ENCODE measurements at places on chromosomes 12 and 14.
A peak's percentile ranks its signal among the peaks of the same experiment; 100 is the strongest.

- no peak for DNase-seq
These were observed 74.9 kb downstream of the USP15 start for GRCh38 chr12:62335057-62335456.

DNA sequence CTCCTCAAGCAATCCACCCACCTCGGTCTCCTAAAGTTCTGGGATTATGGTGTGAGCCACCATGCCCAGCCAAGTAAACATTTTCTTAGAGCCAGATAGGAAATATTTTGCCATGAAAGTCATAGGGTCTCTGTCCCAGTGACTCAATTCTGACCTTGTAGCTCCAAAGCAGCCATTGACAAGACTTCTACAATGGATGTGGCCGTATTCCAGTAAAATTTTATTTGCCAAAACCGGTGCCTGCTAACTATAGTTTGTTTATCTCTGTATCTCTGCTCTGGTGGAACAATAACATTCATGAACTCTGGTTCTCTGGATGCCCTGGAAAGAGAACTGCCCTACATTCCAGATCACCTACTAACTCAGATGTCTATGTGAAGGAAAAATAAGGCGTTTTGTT, 54.6 kb upstream of the USP44 start:
- no peak for DNase-seq

GRCh38 chr12:104620837-104621531, 164.2 kb downstream of the CHST11 start:
- DNase-seq, result no peak

DNA sequence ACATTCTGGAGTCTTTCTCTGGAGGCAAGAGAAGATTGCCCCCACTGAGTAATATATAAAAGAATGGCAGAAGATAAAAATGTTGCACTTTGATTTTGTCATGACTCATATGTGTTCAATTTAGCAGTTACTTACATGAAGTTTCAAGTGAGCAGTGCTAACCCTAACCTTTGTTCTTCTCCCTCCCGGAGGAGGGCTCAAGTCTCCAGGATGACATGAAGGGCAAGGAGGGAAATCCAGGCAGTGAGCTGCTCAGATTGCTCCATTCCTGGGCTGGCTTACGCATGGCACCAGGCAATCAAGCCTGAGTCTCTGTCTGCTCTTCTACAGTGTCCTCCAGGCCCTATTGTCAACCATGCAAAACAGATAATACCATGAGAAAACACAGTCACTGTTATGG, 322.3 kb downstream of the DUSP6 start:
- DNase-seq, result peak; percentile 34

DNA sequence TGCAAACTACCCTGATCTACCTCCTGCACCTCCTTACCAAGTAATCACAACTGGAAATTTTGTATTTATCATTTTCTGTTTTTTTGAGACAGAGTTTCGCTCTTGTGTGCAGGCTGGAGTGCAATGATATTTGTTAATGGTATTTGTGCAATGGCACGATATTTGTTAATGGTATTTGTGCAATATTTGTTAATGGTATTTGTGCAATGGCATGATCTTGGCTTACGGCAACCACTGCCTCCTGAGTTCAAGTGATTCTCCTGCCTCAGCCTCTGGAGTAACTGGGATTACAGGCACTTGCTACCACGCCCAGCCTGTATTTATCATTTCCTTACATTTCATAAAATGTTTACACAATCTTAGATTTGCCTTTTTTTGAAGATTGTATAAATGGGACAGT, 5.7 kb upstream of the NECAP1 start:
- DNase-seq, result no peak
